Activated T-cell treated with anti-CD3 and anti-CD28 coated beads, Interleukin-2, amount 50 U/mL, for 72 hours (primary cell): ENCODE measurements at places on chromosomes 6 and 20. TPM values are rescaled to one million over a fixed set of nuclear protein-coding genes. Genes with fewer than 3 reads are reported as not detected.

The GPSM3 gene
- total RNA-seq = 192 TPM

The TFAP2D gene
- total RNA-seq = not detected

The BMP2 gene
- not detected for total RNA-seq

The OR10C1 gene
- not detected for total RNA-seq

The COL21A1 gene
- total RNA-seq = not detected

The TMC2 gene
- total RNA-seq = not detected

The TEAD3 gene
- total RNA-seq = 1.7 TPM

The ABT1 gene
- total RNA-seq = 21.8 TPM

The FGD2 gene
- 1.4 TPM for total RNA-seq

The SEMG1 gene
- not detected for total RNA-seq

The POM121L2 gene
- not detected for total RNA-seq
